Activated T-helper 2 cell treated with anti-CD3 and anti-CD28 coated beads, Interferon-gamma antibody, Interleukin-2, Interleukin-4, amounts not matched to agents 10 μg/mL and 5 μg/mL and 100 μg/mL, durations not matched to agents 14 hours and 24 hours and 36 hours (primary cell): ENCODE measurements at places on chromosomes 5 and 9.

GRCh38 chr5:84092738-84093137, 291.9 kb downstream of the EDIL3 start:
- no peak for DNase-seq

GRCh38 chr5:154190595-154191304, at the start of gene GALNT10:
Gene GALNT10, plus strand, starts transcription at chr5:154190733. Its CDS starts 134 bp downstream, at chr5:154190867.
- DNase-seq: peak; percentile 66

DNA sequence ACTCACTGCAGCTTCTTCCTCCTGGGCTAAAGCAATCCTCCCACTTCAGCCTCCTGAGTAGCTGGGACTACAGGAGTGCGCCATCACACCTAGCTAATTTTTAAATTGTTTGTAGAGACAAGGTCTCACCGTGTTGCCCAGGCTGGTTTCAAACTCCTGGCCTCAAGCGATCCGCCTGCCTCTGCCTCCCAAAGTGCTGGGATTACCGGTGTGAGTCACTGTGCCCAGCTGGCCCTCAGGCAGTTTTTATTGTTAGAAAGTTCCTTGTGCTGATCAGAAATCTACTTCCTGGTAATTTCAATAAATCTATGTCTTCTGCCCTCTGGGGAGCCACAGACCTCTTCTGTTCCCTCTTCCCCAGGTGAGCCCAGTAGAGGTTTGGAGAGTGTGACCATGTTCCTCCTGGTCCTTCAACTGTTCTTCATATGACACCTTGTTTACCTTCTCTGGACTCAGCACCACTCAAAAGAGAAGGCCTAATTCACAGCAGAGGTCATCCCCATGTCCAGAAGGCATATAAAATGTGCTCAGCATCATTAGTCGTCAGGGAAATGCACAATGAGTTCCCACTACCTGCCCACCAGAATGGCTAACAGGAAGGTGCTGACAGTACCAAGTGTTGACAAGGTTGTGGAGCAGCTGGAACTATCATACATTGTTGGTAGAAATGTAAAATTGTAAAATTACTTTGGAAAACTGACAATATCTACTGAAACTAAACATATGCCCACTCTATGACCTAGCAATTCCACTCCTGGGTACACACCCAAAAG, 10.4 kb downstream of the TMOD1 start:
- DNase-seq: no peak

DNA sequence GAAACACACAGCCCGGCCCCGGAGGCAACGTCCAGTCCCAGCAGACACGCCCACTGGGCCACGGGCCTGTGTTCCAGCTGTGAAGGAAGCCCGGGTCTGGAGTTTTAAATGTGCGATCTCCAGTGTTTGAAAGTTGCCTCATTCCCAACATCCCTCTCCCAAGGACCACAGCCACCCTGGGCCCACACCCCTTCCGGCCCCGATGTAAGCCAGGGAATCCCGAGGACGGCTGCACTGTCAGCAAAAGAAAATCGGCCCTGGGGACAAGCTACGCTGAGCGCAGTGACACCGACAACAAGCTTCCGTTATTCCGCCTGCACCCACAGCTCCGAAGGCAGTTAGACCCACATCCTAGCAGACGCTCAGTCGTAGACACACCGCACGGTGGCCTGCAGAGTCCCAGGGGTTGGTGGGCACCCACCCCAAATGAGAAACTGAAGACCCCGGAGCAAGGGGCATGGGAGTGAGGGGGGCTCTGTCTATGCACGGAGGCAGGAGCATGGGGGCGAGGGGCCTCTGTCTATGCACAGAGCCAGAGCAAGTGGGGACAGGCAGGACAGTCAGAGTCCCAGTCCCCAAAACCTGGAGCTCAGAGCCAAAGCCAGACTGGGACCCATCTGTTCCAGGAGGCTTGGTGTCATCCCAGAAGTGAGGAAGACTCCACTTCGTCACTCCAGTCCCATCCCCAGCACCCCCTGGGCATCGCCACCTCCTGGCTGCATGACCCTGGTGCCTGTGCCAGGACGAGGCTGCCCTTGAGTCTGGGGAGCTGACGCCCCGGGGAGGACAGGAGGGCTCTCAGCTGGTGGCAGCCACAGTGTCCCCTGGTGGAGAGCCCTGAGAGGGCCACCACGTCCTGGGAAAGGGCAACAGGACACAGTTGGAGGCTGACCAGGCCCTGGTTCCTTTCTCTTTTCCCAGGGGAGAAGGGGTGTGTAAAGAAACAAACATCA, 23.4 kb downstream of the GLT6D1 start:
- DNase-seq: no peak

DNA sequence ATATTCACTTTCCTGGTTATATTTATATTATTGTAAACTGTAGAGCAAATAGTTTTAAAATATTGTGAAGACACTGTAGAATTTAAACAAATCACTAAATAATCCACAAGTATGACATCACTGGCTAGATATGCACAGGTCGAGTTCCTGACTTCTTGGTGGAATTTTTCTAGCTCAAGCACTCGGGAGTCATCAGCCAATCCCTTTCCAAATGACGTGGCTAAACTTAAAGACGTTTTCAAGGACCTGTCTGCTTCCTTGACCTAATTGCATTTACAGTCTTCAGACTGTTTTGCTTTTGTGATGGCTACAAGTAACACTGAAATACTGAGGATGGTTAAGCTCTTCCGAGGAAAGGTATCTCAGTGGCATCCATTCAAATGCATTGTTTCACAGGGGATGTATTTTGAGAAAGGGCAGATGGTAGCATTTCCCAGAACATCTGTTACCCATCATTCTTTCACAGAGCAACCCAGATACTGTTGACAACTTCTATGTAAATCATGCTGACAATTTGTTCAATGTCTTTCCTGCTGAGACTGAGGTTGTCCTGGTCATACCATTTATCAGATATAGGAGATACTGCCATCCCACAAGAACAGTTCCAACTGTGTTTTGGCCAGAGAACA, 262.8 kb downstream of the CDH10 start:
- no peak for DNase-seq

- DNase-seq: peak; percentile 40
Observed at GRCh38 chr9:74951725-74952151, 974 bp downstream of the C9orf40 start.

DNA sequence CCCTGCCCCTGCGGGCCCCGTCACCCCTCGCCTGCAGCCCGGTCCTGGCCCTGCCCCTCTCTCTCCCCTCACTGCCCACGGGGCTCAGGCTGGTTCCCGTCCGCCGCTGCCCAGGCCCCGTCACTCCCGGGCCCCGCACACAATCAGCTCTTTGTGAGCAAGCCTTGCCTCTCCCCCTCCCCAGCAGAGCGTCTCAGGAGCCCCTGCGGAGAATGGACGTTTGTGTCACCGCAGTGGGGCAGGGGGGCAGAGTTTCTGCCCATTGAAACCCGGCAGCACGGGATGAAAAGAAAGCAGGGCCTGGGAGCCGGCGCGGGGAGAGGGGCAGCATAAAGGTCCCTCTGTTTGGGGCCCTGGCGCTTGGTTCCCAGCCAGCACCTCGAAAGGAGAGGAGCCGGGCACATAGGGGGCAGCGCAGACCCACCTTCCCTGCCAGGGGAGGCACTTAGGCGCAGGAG, 13.5 kb upstream of the NUP214 start:
- no peak for DNase-seq

DNA sequence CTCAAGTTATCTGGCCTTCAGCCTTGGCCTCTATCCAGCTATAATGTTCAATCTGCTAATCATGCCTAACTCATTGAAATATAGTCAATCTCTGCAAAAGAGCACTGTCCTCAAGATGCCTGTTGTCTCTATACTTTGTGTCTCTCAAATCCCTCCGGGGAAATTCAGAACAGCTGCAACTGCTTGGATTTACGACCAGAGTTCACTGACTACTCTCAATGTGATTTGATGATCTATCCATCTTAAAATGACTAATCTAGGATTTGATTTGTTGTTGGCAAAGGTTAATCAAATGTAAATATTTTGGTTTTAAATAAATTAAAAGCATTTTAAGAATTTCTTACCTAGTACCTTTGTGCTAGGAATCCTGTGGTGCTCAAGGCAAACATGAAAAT, 40.9 kb downstream of the SVEP1 start:
- DNase-seq: no peak

- no peak for DNase-seq
Observed at GRCh38 chr5:140882591-140882899, 621 bp downstream of the PCDHA13 start.

DNA sequence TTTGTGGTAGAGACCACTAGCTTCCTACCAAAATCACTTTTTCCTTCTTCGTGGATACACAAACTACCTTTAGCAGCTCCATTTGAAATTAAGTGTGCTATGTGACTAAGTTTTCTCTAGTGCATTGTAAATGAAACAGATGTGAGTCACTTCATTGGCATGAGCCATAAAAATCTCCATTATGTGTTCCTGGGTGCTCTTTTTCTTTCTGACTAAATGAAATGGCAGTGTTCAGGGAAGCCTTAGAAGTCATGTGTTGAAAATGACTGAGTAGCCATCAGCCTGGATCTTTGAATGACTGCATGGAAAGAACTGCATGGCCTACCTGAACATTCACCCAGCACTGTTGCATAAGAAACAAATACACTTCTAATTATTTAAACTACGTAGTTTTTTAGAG, 107.9 kb downstream of the NDUFAF2 start:
- no peak for DNase-seq

GRCh38 chr5:101362067-101362466, 459.0 kb upstream of the ST8SIA4 start:
- no peak for DNase-seq

GRCh38 chr9:33959725-33960124, 89.0 kb downstream of the UBAP2 start:
- DNase-seq: no peak

- DNase-seq: no peak
Observed at GRCh38 chr5:124746916-124747790, 714 bp upstream of the ZNF608 start.

GRCh38 chr5:58156973-58157701, 302.7 kb downstream of the PLK2 start:
- no peak for DNase-seq

DNA sequence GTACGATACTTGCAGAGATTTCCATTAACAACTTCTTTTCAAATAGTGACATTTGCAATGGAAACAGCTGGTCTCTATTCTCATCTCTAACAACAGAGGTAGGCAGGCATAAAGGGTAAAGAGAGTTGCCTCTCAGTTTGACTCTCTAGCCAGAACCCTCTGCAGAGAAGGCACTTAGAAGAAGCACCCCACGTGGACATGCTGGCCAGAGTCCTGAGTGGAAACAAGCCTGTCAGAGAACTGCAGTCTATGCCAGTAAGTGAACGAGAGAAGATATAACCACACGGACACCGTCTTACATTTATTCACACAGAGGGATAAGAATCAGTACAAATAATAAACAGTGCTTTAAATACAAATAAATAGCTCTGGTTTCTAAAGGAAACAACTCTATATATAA, 11.0 kb upstream of the LHX6 start:
- DNase-seq: no peak
